Endothelial cell of umbilical vein (primary cell): ENCODE measurements at places on chromosomes 1 and 21. TPM values are rescaled to one million over a fixed set of nuclear protein-coding genes. Genes with fewer than 3 reads are reported as not detected.

NR1I3 gene
- total RNA-seq = not detected in 2 replicates

DNA sequence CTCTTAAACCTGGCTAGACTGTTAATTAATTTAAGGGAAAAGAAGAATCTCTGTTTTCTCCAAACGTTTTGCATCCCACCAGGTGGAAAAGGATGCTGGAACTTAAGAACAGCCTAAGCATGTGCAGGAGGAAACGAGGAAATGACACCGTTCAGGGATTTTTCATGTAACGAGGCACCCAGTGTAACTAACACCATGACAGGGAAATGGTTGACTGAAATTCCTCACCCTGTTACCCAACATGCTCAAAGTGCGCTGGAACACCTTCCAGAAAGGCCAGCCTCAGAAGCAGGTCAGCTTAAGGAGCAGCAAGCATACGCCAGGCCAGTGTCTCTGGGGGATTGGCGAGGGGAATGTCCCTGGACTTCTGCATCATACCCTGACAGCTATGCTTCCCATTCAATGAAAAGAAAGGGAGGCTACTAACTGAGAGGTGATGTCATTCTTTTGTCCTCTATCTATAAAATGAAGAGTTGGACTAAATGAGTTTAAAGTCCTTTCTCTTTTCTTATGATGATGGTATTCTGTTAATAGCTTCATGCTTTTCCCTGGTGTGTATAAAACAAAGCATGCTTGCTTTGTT is 21.6 kb downstream of the TNN start:
- DNase-seq = no peak

GRCh38 chr1:23449306-23449705 is 24.8 kb upstream of the TCEA3 start:
- no peak for DNase-seq

GRCh38 chr1:112169517-112169916 is 180.0 kb upstream of the KCND3 start:
- no peak for DNase-seq

DNA sequence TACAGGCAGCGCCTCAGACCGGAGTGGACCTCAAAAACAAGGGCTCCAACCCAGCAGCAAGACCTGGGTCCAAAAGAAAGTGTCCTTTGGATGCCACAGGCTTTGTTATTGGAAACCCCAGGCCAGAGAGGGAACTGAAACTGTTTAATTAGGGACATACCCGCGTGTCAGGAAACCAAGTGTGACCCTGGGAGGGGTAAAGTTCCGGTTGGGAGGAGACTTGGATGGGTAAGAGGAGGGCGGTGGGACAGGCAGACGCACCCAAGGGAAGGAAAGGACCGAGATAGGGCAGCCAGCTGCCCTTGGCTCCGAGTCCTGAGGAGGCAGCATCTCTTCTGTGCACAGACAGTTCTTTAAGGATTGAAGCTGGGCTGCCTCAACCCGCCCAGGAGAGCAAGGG is 71.4 kb downstream of the CDC7 start:
- DNase-seq = no peak

- peak; percentile 43 for DNase-seq
Observed at GRCh38 chr1:39106801-39107327, 80.7 kb downstream of the NDUFS5 start.

DNA sequence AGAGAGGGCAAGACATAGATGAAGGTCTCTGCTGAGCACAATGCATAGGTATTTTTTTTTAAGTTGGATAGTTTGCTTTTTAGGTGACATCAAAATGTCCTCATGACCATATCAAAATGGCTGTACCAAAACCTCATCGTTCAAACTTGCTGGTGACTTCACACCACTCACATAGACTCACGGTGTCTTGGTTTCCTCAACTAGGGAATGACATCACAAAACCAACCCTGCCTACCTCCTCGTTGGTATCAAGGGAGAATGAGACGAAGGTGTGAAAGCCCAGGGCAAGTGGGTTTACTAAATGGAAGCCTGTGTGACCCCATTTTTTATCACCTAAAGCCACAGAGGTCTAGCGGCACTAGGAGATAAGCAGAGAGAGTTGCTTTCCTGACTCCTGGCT is 1.6 kb downstream of the PIGR start:
- DNase-seq = no peak

GRCh38 chr1:17891205-17892110 is 136.3 kb downstream of the ACTL8 start:
- no peak for DNase-seq

GRCh38 chr21:44370027-44370735 is 16.8 kb downstream of the TRPM2 start:
- no peak for DNase-seq
